ENCODE measurements at places on chromosomes 6 and 20.
A peak's percentile ranks its signal among the peaks of the same experiment; 100 is the strongest.

DNA sequence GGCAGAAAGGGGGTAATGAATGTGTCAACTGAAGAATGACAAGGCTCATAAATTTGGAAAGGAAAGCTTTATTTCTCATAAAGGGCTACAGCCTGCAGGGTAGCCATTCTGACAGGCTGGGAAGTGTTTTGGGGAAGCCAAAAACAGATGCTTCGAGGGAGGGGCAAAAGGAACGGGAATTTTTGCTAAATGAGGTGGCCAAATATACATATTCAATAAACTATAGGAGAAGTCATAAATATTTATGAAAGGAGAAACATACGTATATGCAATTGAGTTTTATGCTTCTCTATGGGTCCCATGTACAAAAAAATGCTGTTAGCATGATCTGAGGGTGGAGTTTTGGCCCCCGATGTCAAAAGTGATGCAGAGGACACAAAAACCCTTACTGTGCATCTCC is 180.7 kb downstream of the FNDC1 start:
- no peak for DNase-seq

DNA sequence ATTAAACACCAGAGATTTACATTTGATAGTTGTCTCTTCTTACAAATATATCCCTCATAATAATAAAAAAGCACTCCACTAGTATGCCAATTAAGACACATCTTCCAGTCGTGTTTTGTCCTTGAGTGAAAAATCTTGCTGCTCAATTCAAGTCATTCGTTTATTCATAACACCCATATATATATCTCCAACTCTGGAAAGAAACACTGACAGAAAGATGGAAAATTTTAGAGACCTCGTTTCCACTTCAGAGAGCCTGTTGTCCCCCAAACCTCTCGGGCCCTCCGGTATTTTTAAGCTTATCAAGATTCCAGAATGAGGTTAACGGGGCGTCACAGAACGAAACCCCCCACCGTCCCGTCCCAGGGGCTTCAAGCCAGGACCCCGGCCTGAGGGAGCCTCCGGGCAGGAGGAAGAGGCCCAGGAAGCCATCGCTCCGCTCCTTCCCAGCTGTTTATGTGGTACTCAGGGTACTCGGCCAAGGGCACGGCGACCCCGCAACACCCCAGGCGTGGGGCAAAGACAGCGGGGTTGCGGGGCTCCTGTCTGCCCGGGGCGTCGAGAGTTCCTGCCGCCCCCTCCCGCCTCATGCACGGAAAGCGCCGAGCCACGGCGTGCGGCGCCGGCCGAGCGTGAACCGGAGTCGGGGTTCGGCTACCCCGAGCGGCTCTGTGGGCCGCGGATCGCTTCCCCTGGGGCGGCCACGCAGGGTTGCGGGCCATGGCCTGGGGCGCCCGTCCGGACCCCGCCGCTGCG is 623 bp upstream of the SNX9 start:
- DNase-seq: no peak

DNA sequence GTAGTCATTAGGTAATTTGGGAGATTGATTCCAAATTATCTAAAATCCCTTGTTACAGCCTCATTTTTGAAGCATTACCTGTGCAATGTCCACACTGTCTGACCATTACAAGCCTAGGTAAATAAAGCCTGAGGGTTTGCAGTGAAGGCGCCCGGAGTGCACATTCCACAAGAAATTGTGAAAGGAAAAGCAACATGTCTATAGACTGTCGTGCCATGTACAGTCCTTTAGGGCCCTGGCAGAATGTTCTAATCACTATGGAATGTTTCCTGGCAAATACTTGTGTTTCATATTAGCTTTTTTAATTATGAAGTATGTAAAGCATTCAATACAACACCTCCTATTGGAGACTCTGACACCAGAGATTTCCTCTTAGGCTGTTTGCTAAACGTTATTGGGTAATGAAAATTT is 28.9 kb downstream of the PREP start:
- no peak for DNase-seq

GRCh38 chr6:143374014-143374413 is 76.5 kb downstream of the ADAT2 start:
- DNase-seq: no peak

- DNase-seq: no peak
Measured at GRCh38 chr6:35203680-35204079, 10.1 kb upstream of the SCUBE3 start.

GRCh38 chr6:38552121-38552520 is 87.6 kb downstream of the BTBD9 start:
- DNase-seq: peak; percentile 32

GRCh38 chr20:35981969-35982368 is 13.6 kb downstream of the CNBD2 start:
- DNase-seq: no peak

DNA sequence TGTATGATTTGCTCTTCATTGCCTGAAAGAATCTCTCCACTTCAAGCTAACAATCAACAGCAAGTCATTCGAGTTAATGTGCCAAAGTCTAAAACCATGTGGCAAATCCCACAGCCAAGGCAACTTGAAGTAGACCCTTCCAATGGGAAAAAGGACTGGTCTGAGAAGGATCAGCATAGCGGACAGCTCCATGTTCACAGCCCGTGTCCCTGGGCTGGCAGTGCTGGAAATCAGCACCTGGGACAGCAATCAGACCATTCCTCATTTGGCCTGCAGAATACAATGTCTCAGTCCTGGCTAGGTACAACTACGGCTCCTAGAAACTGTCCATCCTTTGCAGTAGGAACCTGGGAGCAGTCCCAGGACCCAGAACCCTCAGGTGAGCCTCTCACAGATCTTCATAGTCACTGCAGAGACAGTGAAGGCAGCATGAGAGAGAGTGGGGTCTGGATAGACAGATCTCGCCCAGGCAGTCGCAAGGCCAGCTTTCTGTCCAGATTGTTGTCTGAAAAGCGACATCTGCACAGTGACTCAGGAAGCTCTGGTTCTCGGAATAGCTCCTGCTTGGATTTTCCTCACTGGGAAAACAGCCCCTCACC is 1.1 kb downstream of the GJA10 start:
- DNase-seq: no peak
